ENCODE measurements at places on chromosomes 3 and 15.
A peak's percentile ranks its signal among the peaks of the same experiment; 100 is the strongest.

GRCh38 chr15:25899870-25900269, 36.7 kb upstream of the ATP10A start:
- DNase-seq: no peak

- DNase-seq: no peak
These were observed 8.3 kb upstream of the CPNE9 start for GRCh38 chr3:9695345-9695744.

DNA sequence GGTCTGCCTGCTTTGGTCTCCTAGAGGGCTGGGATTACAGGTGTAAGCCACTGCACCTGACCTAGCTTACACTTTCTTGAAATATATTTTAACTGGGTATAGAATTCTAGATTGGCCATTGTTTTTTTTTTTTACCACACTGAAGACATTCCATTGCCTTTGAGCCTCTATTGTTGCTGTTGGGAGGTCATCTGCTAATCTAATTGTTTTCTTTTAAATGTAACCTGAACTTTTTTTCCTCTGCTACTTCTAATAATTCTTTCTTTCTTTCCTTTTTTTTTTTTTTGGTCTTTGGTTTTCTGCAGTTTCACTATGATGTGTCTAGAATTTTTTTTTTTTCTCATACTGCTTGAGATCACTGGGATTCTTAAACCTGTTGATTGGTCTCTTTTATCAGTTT, 28.1 kb downstream of the ERICH6 start:
- DNase-seq: no peak

DNA sequence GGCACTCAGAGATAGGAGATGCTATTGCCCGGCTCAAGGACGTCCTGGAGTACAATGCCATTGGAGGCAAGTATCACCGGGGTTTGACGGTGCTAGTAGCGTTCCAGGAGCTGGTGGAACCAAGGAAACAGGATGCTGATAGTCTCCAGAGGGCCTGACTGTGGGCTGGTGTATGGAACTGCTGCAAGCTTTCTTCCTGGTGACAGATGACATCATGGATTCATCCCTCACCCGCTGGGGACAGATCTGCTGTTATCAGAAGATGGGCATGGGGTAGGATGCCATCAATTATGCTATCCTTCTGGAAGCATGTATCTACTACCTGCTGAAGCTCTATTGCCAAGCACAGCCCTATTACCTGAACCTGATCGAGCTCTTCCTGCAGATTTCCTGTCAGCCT, 26.4 kb downstream of the BCL2A1 start:
- no peak for DNase-seq

DNA sequence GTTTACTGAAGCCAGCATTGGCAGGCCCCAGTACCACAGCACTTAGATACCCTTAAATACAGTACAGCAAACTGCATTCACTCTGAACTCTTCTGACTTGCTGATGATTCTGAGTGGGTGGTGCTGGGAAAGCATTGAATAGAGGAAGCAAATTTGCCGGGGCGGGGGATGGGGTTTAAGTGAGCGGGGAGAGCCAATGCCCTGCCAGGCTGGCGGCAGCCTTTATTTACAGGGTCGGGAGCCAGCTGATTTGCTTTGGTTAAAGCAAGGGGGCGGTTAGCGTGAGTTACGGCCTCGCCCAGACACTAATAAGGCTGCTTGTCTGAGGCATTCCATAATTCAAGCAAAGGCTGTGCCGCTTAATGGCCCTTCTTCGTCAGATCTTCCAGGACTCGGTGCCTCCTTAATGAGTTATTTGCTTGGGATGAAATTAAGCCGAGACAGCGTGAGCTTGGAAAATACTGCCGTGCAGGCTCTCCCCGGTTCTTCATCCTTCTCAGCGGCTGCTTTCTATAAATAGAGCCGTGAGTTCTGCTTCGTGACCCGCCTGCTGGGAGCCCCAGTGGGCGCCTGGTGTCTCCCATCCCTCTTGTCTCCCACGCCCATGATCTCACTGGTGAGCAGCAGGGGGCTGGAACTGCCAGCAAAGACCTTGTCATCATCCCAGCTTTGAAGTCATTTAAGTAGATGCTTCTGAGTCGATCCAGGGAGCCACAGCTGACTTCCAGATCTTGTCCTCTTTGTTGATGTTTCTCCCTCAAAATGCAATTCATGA, 25.8 kb downstream of the SPSB4 start:
- DNase-seq: peak; percentile 28

- no peak for DNase-seq
These were observed 54.2 kb upstream of the CGNL1 start for GRCh38 chr15:57321973-57322601.

DNA sequence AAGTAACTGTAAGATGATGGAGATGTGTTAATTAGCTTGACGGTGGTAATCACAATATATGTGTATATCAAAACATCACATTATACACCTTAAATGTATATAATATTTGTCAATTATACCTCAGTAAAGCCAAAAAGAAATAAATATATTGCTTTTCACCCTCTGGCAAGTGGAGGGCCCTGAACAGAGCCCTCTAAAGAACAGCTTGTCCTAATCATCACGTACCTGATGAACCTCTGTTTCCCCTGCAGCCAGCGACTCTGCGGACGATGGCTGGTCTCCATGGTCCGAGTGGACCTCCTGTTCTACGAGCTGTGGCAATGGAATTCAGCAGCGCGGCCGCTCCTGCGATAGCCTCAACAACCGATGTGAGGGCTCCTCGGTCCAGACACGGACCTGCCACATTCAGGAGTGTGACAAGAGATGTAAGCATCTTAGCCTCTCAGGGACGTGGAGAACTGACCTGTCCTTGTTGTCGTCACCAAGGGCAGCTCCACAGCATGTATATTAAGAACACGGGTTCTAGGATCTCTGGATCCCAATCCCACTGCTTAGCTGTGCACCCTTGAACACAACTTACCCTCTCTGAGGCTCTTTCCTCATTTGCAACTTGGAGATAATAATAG, 6.3 kb downstream of the THBS1 start:
- no peak for DNase-seq
